ENCODE measurements at places on chromosomes 7 and 10.

DNA sequence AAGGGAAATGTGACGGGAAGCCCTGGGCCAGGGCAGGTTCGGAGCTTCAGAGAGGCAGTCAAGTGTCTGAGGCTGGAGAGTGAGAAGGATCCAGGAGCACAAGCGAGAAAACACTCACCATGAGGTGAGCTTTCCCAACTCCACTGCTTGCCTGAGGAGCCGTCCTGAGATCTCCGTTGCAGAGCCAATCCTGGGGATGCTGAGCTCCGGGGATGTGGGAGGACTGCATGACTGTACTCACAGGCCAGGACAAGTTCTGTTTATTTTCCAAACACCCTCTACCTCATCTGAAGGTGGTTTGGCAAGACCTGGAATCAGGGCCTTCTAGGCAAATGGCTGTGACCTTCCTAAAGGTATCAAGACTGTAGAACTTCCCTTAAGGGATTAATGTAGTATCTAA lies 38.7 kb downstream of the GLI3 start:
- DNase-seq = no peak

GRCh38 chr10:74976565-74976964 lies 134.9 kb upstream of the SAMD8 start:
- DNase-seq = no peak

DNA sequence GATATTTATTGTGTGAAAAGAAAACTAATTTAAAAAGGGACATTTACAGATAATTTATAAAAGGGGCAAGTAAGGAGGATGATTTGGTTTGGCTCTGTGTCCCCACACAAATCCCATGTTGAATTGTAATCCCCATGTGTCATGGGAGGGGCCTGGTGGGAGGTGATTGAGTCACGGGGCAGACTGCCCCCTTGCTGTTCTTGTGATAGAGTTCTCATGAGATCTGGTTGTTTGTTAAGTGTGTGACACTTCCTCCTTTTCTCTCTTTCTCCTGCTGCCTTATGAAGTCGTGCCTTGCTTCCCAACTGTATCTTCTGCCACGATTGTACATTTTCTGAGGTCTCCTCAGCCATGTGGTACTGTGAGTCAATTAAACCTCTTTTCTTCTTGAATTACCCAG lies 171.0 kb upstream of the SEMA3E start:
- DNase-seq = no peak

- no peak for DNase-seq
These were observed 983.3 kb upstream of the C7orf33 start for GRCh38 chr7:147607157-147607800.

GRCh38 chr7:8035192-8035591 lies 66.6 kb downstream of the GLCCI1 start:
- no peak for DNase-seq
